A549 treated with ZK216348 at 1 μM for 4 hours (cell line): ENCODE measurements at places on chromosomes 11 and 22. TPM values are rescaled to one million over a fixed set of nuclear protein-coding genes. Genes with fewer than 3 reads are reported as not detected.

SYCE3 gene
- total RNA-seq, result not detected in 5 replicates

TUB gene
- 5.1 to 7.9 TPM (median 7.5 TPM) in 5 replicates for total RNA-seq

E2F8 gene
- total RNA-seq, result 5.9 to 7.3 TPM (median 6.1 TPM) in 5 replicates

ESAM gene
- total RNA-seq, result 7.8 to 14.2 TPM (median 12.0 TPM) in 5 replicates

SPDYC gene
- total RNA-seq, result not detected in 5 replicates

OR4D5 gene
- not detected in 5 replicates for total RNA-seq

HBB gene
- total RNA-seq, result not detected in 5 replicates

PNPLA5 gene
- not detected in 5 replicates for total RNA-seq

SCGB1C1 gene
- total RNA-seq, result not detected in 5 replicates

GPR152 gene
- total RNA-seq, result 0.13 TPM in 1 of 5 replicates, not detected in the others

MS4A12 gene
- not detected in 5 replicates for total RNA-seq

SCUBE2 gene
- 0.25 to 0.78 TPM (median 0.44 TPM) in 5 replicates for total RNA-seq

RAB36 gene
- total RNA-seq, result 5.1 to 8.4 TPM (median 7.1 TPM) in 5 replicates

HOATZ gene
- total RNA-seq, result not detected in 5 replicates

PLAAT5 gene
- not detected in 5 replicates for total RNA-seq

SCN4B gene
- total RNA-seq, result 0.05 to 0.09 TPM in 2 of 5 replicates, not detected in the others

SCGB1A1 gene
- not detected in 5 replicates for total RNA-seq

SEPTIN5 gene
- total RNA-seq, result 6.9 to 10.4 TPM (median 8.8 TPM) in 5 replicates

GAL3ST3 gene
- total RNA-seq, result not detected in 5 replicates

OR8G1 gene
- total RNA-seq, result not detected in 5 replicates

CCDC188 gene
- not detected in 5 replicates for total RNA-seq

FAM83F gene
- not detected in 5 replicates for total RNA-seq

ANGPTL5 gene
- total RNA-seq, result 0.13 TPM in 1 of 5 replicates, not detected in the others

KRTAP5-4 gene
- not detected in 5 replicates for total RNA-seq

OR8A1 gene
- total RNA-seq, result not detected in 5 replicates

UPK3A gene
- total RNA-seq, result not detected in 5 replicates

ANKK1 gene
- total RNA-seq, result not detected in 5 replicates

RIMBP3B gene
- total RNA-seq, result 0.19 to 0.67 TPM (median 0.42 TPM) in 5 replicates

RFPL1 gene
- total RNA-seq, result not detected in 5 replicates

OR6A2 gene
- total RNA-seq, result not detected in 5 replicates

CCDC87 gene
- 0.55 to 0.85 TPM (median 0.79 TPM) in 5 replicates for total RNA-seq

DAGLA gene
- total RNA-seq, result 3.1 to 6.7 TPM (median 6.3 TPM) in 5 replicates

PRAME gene
- 97.4 to 115 TPM (median 110 TPM) in 5 replicates for total RNA-seq

DEFB131B gene
- total RNA-seq, result not detected in 5 replicates

OR5P2 gene
- total RNA-seq, result not detected in 5 replicates

UEVLD gene
- total RNA-seq, result 16.2 to 27.2 TPM (median 19.8 TPM) in 5 replicates

RPL27A gene
- 2,484 to 2,994 TPM (median 2,599 TPM) in 5 replicates for total RNA-seq

ADM2 gene
- 0.27 to 0.84 TPM (median 0.69 TPM) in 5 replicates for total RNA-seq

ADORA2A gene
- 0.57 to 0.93 TPM (median 0.69 TPM) in 5 replicates for total RNA-seq

EPS8L2 gene
- total RNA-seq, result 64.8 to 145 TPM (median 118 TPM) in 5 replicates

TEF gene
- total RNA-seq, result 0.76 to 1.2 TPM (median 0.79 TPM) in 5 replicates

UBQLNL gene
- total RNA-seq, result 0.09 TPM in 1 of 5 replicates, not detected in the others

FXYD6 gene
- 0.20 to 0.53 TPM (median 0.31 TPM) in 5 replicates for total RNA-seq

CDC42BPG gene
- total RNA-seq, result 0.83 to 2.2 TPM (median 1.7 TPM) in 5 replicates

KCTD21 gene
- 6.2 to 8.5 TPM (median 7.5 TPM) in 5 replicates for total RNA-seq

OR51E2 gene
- not detected in 5 replicates for total RNA-seq

TIMM8B gene
- 66.5 to 77.3 TPM (median 71.1 TPM) in 5 replicates for total RNA-seq

GAB2 gene
- total RNA-seq, result 4.0 to 6.1 TPM (median 4.5 TPM) in 5 replicates

CDHR5 gene
- total RNA-seq, result 0.04 TPM in 1 of 5 replicates, not detected in the others

PATE2 gene
- 0.41 TPM in 1 of 5 replicates, not detected in the others for total RNA-seq

MS4A7 gene
- total RNA-seq, result not detected in 5 replicates

KRTAP5-8 gene
- not detected in 5 replicates for total RNA-seq

OSM gene
- total RNA-seq, result not detected in 5 replicates

ZNF280B gene
- 0.74 to 1.9 TPM (median 1.5 TPM) in 5 replicates for total RNA-seq

FGF3 gene
- total RNA-seq, result not detected in 5 replicates
